ENCODE measurements at places on chromosomes 5 and 9.

DNA sequence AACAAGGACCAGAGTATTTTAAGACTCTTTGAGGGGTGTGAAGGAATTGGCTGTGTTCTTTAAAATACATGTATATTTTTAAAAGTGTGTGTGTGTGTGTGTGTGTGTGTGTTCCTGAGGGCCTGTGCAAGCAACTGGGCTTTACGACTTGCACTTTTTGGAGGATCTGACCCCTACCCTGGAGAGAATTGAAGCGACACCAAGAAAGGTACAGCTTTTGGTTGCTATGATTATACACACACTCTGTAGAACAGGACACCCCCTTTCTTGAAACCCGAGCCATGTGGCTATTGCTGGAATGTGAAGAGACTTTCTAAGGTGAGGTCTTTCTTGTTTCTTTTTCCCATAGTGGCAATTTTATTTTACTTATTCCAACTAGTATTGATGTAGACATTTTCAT lies 988 bp downstream of the SHISAL2B start:
- no peak for DNase-seq

DNA sequence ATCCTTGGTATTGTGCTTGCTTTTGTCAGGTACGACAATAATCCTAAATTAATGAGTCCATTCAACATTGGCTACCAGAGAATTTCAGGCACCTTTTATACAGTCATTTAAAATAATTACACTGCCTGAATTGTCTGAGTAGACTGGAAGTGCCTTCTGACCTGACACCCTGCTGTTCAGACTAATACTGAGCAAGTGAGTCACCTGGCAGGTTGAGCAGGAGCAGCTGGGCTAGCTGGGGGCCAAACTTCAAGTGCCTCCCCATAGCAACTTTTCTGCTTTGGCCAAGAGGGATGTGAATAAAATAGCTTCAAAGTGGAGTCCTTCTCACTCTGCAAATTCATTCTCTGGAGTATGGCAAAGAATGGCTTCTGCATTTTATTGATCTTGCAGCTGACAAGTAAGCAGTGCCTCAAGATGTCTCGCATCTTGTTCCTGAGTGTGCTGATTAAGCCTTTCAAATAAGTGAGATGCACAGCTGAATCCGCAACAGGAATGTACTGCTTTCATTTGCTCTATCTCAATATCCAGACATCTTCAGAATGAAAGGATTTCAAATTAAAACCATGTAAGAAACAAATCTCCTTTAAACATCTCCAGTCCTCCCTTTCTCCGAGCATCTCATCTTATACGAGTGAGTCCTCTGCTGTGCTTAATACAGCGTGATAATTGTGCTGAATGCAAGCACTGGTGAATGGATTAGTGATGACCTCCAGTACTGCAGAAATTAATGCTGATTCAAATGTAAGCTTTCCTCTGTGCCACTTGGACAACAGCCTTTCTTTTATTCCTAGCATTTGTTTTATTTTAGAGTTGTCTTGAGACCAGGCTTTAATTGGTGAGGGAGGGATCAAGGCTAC lies 271.2 kb downstream of the EDIL3 start:
- no peak for DNase-seq

DNA sequence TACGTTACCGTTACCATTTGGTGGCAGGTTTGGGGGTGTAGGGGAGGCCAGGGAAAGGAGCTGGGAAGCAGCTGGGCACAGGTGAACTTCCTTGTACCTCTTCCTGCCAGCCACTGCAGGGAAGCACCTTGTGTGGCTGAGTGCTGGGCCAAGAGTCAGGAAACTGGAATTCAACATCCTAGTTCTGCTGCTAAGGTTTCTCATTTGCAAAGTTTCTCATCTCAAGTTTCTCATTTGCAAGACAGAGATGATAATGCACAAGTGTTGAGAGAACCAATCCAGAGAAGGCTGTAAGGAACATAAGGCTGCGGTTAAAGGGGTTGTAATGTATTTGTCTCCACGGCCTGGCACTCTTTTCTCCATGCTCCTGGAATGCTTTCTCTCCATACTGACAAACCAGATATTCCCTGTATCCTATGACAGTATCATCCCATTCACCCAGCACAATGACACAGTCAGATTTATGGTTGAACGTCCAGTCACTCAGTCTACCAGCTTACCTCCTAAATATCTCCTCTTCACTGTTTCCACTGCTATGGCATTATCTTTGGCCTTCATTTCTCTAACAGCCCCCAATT lies 33.6 kb upstream of the LARP1 start:
- DNase-seq = no peak

- DNase-seq = no peak
Observed at GRCh38 chr9:15176836-15177235, 130.2 kb downstream of the TTC39B start.

DNA sequence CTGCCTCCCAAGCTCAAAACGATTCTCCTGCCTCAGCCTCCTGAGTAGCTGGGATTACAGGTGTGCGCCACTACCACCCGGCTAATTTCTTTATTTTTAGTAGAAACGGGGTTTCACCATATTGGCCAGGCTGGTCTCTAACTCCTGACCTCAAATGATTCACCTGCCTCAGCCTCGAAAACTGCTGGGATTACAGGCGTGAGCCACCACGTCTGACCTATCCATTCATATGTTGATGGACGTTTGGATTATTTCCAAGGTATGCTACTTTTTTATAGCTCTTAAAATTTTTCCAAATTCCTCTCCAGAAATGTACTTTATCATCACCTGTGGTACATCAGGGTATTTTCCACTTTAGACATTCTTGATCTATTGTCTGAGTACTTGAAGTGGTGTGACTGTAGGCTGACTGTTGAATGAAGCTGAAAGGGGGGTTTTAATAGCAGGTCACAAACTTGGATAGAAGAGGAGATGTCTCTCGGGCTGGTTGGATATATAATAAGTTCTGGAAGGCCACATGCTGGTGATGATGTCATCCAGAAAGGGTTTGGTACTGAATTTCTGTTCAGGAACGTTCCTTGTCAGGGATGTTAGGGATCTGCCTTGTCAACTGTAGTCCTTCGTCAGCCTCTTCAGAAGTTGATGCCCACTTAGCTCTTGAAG lies 7.4 kb downstream of the CTNNA1 start:
- no peak for DNase-seq

DNA sequence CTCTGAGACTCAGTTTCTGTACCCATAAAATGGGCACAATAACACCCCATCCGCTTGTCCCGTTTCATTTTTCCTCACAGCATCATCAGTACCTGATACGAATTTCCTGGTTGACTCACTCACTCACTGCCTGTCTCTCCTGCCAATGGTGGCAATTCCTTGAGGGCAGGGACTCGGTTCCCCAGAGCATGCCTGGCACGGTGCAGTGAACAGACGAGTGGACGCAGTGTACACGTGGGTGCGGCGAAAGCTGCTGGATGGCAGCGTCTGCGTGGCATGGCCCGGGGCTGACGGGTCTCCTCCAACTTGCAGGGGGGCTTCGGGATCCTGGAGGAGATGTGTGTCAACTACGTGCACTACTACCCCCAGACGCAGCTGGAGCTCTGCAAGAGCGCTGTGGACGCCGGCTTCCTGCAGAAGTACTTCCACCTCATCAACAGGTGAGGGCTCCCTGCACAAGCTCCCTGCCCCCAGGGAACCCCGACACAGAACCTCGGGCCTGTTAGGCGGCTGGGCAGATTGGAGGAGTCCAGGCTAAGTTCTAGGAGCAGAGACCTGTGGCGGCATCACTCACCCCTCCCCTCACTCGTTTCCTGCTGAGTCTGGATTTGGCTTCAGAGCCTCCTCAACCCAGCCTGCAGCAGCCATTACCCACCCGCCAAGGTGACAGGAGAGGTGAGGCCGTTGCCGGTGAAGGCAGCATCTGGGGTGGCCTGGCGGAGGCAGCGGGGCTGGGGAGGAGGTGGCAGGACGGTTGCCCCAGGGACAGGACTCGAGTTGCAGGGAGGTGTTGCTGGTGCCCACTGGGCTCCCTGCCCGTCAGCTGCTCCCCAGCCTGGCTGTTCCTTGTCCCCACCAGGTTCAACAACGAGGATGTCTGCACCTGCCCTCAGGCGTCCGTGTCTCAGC lies 20.3 kb downstream of the DBH start:
- no peak for DNase-seq

DNA sequence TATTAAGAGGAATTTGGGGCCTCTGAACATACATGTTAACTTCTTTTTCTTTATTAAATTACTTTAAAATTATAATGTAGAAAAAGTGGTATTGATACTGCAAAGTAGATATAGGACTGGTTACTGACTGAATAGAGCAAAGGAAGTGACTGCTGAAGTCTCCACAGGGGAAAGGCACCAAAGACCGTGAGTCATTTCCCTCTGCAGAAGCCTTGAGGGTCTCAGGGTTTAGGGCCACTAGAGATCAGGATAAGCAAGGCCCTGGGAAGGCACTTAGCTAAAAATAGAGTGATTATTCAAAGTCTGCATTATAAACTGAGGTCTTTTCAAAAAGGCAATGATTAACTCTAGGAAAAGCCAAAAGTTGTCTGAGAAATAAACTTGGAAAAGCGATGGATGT lies 44.7 kb upstream of the ITGA1 start:
- no peak for DNase-seq

GRCh38 chr5:115440782-115441451 lies 103.7 kb downstream of the FEM1C start:
- DNase-seq = no peak

DNA sequence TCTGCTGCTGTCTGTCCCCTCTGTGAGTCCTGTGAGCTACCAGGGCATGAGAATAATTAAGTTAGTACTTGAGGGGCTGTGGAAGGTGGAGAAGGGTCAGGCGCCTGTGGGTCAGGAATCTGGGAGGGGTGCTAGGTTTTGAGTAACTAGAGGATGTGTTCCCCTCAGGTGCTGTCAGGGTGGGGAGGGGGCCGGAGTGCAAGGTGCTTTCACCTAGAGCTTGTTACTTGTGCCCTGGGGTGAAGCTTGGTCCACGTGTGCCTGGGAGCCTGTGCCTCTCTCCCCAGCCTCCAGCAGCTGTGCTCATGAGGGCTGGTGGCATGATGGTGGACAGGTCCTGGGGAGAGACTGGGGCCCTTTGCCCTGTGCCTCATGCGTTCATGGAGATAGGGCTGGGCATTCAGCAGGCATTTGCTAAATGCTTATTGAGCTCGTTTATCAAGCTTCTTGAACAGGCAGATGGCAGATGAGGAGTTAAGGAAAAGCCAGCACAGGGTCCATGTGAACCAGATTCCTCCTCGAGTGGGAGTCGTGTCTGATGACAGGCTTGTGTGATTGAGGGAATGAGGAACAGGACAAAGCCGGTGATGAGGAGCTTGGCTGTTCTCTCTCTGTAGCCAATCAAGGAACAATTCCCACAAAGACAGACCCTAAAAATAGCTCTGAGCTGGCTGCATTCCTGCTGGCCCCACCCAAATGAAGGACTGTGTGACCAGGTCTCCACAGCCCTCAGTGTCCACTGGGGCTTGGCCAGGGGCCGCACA lies 40.9 kb downstream of the CACNA1B start:
- no peak for DNase-seq

DNA sequence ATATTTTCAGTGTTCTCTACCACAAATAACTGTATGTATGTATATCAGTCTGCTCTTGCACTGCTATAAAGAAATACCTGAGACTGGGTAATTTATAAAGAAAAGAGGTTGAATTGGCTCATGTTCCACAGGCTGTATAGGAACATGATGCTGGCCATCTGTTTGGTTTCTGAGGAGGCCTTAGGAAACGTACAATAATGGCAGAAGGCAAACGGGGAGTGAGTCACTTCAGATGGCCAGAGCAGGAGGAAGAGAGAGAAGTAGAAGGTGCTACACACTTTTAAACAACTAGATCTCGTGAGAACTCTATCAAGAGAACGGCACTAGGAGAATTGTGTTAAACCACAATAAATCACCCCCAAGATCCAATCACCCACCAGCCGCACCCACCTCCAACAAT lies 121.7 kb downstream of the ADAMTS6 start:
- DNase-seq = no peak

- DNase-seq = no peak
Observed at GRCh38 chr9:125356032-125356431, 94.4 kb downstream of the GAPVD1 start.

- DNase-seq = no peak
Observed at GRCh38 chr5:29982457-29982856, 1211.0 kb upstream of the CDH6 start.

GRCh38 chr5:57937025-57937424 lies 454.4 kb upstream of the ACTBL2 start:
- DNase-seq = no peak

- no peak for DNase-seq
Observed at GRCh38 chr5:17221843-17222636, 4.6 kb downstream of the BASP1 start.

DNA sequence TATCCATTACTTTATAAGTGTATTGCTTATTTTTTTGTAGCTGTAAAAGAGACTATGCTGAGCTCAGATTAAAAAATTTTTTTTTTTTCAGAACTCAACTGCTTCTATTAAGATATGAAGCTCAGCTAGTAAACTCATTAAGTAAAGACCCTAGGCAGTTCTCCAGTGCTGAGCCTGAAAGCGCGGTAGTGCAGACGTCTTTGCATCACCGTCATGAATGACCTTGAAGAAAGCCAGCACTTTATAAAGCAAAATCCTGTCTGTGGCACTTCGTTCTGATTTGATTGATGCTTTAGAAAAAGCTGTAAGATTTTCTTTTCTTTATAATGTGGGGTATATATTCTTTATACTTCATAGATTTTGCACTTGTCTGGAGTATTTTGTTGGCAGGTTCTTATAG lies 105.7 kb downstream of the ATG10 start:
- no peak for DNase-seq

DNA sequence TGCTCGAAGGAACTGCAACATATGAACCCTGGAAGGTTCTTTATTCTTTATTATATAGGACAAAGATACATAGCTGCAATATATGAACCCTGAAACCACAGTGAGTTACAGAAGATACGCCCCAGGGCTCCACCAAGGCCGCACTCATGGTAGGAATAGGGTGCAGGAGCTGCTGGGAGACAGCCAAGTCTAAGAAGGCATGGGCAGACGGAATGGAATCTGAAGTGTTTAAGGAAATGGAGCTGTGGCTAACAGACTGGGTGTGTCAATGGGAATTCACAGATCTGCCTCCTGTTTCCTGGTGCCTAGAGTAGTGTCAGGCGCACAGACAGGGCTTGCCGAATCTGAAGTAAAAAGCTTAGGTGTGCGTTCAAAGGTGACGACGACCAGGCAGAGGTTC lies 286.4 kb downstream of the DENND1A start:
- no peak for DNase-seq

GRCh38 chr5:98433673-98434072 lies 339.8 kb upstream of the RGMB start:
- no peak for DNase-seq

DNA sequence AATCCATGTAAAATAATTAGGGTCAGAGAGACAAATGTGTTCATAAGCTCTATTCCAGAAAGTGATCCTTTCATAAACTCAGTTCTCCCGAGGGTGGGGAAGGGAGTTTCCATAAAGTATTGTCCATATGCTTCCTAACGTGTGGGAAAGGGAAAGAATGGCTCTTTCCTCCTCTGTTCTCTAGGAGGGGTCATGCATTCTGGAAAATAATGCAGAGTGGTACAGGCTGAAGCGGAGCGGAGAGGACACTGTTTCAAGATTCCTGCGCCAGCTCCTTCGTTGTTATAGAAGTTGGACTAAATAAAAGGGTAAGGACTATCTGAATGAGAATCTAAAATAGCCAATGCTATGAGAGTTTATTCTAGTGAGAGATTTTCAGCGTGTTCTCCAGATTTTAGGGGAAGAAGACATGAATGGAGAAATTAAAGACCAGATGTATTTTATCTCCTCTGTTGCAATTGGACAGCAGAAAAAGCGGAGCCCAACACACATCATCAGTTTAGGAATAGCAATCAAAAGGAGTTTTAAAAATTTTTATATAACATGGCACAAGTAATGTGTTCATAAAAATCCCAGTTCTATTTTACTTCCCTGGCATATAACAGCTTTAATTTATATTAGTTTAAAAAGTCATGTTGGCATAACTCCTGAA lies 166.9 kb upstream of the MPDZ start:
- no peak for DNase-seq

- DNase-seq = no peak
Observed at GRCh38 chr9:136840877-136841645, 1.2 kb upstream of the AJM1 start.
